ENCODE measurements at places on chromosomes 7 and 10. TPM values are rescaled to one million over a fixed set of nuclear protein-coding genes. Genes with fewer than 3 reads are reported as not detected.

Gene FANK1
- 0.61 TPM for total RNA-seq

Gene CAMK1D
- 1.8 TPM for total RNA-seq

Gene GIMAP7
- total RNA-seq: 6.6 TPM

Gene CC2D2B
- not detected for total RNA-seq

Gene ZNF32
- total RNA-seq: 63.3 TPM

Gene CDC14C
- not detected for total RNA-seq

Gene ADAM12
- total RNA-seq: not detected

Gene CAMK2B
- total RNA-seq: 49.6 TPM

- H3K4me3 ChIP-seq: no peak overlapping the region
- H3K27ac ChIP-seq: no peak overlapping the region
- no peak for DNase-seq
- H3K4me1 ChIP-seq: peaks cover 3% of the 10 kb centered on the region
- no peaks in the 10 kb centered on the region for H3K27me3 ChIP-seq
Observed at GRCh38 chr10:25048450-25048849, 32.0 kb downstream of the THNSL1 start.

DNA sequence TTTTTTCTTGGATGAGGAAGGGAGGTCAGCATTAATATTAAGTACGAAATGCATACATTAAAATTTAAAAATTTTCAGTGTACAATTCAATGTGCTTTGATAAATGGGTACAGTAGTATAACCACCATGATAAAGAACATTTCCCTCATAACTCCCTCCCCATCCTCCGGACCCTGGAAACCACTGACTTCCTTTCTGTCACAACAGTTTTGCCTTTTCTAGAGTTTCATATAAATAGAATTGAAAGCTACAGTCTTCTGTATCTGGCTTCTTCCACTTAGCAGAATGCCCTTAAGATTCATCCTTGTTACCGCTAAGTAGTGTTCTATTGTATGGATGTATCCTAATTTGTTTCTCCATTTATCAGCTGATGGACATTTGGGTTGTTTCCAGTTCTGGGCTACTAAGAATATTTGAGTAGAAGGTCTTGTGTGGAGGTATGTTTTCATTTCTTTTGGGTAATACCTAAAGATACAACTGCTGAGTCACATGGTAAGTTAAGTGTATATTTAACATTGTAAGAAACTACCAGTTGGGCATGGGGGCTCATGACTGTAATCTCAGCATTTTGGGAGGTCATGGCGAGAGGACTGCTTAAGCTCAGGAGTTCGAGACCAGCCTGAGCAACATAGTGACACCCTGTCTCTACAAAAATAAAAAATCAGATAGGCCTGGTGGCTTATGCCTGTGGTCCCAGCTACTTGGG lies 30.8 kb downstream of the ABI1 start:
- DNase-seq: no peak
- no peaks in the 10 kb centered on the region for H3K36me3 ChIP-seq
- H3K4me3 ChIP-seq: no peak overlapping the region

GRCh38 chr7:32116436-32116835 lies 46.2 kb upstream of the PDE1C start:
- H3K36me3 ChIP-seq: no peaks in the 10 kb centered on the region
- H3K27me3 ChIP-seq: no peaks in the 10 kb centered on the region
- DNase-seq: no peak
- H3K4me1 ChIP-seq: no peaks in the 10 kb centered on the region
- no peak overlapping the region for H3K4me3 ChIP-seq

- no peaks in the 10 kb centered on the region for H3K4me1 ChIP-seq
- no peaks in the 10 kb centered on the region for H3K27me3 ChIP-seq
- H3K4me3 ChIP-seq: no peak overlapping the region
- no peak for DNase-seq
- H3K27ac ChIP-seq: no peak overlapping the region
- H3K36me3 ChIP-seq: no peaks in the 10 kb centered on the region
Observed at GRCh38 chr10:71644307-71645180, 75.0 kb downstream of the C10orf105 start.

DNA sequence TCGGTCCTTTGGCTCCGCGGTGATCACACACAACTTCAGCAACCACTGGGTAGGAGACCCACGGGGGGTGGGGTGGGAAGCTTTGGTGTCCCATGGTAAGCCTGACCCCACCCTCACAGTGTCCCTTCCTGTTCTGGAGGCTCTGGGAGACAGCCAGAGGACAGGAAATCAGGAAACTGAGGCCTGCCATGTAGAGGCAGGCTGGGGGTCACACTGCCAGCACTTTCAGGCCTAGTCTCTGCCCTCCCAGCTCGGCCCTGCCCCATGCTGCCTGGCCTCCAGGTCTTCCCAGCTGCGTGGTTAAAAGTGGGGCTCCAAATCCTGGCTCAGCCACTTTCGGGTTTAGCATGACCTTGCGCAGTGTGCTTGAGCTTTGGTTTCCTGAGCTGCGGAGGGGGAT lies 10.9 kb downstream of the AQP1 start:
- DNase-seq: peak; percentile 11
- H3K36me3 ChIP-seq: no peaks in the 10 kb centered on the region
- H3K27ac ChIP-seq: no peak overlapping the region
- no peak overlapping the region for H3K4me3 ChIP-seq
- H3K4me1 ChIP-seq: peaks cover 29% of the 10 kb centered on the region

DNA sequence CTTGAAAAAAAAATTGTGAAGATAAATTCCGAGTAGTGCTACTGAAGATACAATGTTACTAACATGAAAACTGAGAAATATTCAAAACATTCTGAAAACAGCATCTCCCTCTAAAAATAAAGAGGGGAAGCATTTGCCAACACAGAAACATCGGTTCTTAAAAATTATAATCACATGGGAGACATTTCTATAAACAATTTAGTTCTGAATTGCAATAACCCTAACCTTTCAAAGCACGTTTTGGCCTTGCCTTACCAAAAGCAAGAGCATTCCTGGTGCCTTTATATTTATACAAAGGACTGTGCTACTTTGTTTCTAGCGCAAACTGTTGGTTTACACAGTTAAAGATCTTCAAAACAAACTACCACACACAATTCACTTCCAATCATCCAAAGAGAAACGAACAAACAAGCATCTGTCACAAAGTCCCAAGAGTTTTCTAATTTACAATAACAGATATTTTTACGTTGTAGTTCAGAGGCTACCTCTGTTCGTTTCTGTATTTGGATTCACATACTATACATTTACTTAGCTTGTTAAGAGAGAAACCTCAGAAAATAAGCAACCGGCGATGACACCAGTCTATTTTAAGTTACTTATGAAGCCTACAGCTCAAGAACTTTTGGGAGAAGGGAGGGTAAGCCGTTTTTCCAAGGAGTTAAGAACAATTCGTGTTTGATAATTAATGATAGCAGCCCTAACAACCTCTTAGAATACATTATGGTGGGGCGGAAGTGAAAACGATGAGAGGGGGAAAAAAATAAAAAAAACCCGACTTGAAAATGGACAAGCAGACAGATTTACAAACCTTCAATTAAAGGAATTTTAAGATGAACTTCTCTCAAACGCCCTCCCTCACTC lies 1.3 kb downstream of the ABI1 start:
- H3K4me1 ChIP-seq: peaks cover 43% of the 10 kb centered on the region
- peak overlapping the region; percentile 98 for H3K4me3 ChIP-seq
- peak overlapping the region; percentile 98 for H3K27ac ChIP-seq
- no peaks in the 10 kb centered on the region for H3K36me3 ChIP-seq
- no peaks in the 10 kb centered on the region for H3K27me3 ChIP-seq
- DNase-seq: no peak

DNA sequence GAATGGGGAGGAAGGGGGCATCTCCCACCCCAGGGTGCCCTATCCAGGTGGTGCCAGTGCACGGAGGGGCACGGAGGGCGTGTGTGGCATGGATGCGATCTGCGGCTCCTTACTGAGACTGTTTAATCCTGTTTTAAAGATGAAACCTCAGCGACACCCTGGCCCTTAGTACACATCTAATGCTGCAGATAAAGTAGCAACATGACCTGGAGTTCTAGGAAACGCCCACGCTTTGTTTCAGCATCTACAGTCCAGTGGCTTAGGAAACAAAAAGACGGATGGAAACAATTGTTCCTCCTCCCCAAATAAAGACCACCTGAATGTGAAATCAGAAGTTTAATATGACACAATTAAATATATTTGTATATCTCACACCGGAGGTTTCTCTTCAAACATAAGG lies 201.9 kb downstream of the DNAJB6 start:
- H3K4me1 ChIP-seq: no peaks in the 10 kb centered on the region
- no peaks in the 10 kb centered on the region for H3K36me3 ChIP-seq
- H3K27me3 ChIP-seq: no peaks in the 10 kb centered on the region
- H3K4me3 ChIP-seq: no peak overlapping the region

DNA sequence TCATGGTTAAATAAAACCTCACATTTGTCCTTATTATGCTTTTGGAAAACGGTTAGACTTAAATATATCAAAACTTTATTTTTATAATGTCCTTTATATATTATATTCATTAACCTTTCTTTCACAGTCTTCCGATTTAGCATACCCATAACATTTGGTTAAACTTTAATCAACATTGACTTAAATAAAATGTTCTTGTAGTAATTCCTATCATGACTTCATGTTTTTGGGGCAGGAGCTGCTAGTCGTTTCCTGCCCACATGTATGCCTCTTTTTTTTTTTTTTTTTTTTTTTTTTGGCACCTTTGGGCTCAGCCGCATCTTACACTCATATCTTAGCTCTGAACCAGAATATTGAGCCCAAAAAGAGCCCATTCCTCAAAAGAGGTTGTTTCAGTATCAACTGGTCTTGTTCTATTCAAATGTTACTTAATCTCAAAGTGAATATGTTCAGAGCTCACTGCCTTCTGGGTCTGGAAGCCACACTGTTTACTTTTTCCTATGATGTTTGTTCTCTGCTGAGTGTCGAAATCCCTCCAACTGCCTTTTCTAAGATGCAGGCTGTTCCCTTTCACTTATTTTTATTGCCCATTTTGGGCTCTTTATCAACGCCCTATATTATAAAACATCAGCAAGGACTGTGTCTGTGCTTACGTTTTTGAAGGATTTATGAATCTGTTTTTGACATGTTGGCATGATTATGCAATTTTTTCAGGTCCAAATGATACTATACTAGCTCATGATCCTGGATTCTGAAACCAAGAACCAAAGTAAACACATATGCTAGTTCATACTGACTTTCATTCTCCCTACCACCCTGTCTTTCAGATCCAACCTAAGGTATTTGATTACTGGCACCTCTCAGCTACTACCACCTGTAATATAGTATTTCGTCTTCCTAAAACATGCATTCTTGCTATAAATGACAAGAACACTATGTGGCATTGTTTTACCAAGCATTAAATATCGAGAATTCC lies 914.4 kb downstream of the PCDH15 start:
- H3K4me3 ChIP-seq: no peak overlapping the region
- H3K4me1 ChIP-seq: no peaks in the 10 kb centered on the region
- H3K36me3 ChIP-seq: no peaks in the 10 kb centered on the region
- H3K27me3 ChIP-seq: no peaks in the 10 kb centered on the region

- no peak overlapping the region for H3K27ac ChIP-seq
- H3K4me3 ChIP-seq: no peak overlapping the region
- DNase-seq: no peak
- H3K27me3 ChIP-seq: no peaks in the 10 kb centered on the region
Observed at GRCh38 chr7:116145245-116145852, 65.0 kb upstream of the TES start.

- no peaks in the 10 kb centered on the region for H3K4me1 ChIP-seq
- H3K27me3 ChIP-seq: no peaks in the 10 kb centered on the region
- no peak for DNase-seq
- H3K27ac ChIP-seq: no peak overlapping the region
Observed at GRCh38 chr10:70958396-70958795, 70.0 kb upstream of the PCBD1 start.

GRCh38 chr10:120514035-120514620 lies 57.1 kb downstream of the PLPP4 start:
- no peaks in the 10 kb centered on the region for H3K27me3 ChIP-seq
- DNase-seq: no peak
- no peaks in the 10 kb centered on the region for H3K4me1 ChIP-seq
- H3K4me3 ChIP-seq: no peak overlapping the region

- H3K4me3 ChIP-seq: no peak overlapping the region
- no peaks in the 10 kb centered on the region for H3K27me3 ChIP-seq
- peaks cover 31% of the 10 kb centered on the region for H3K4me1 ChIP-seq
Observed at GRCh38 chr10:110862961-110863360, 8.8 kb upstream of the PDCD4 start.

- H3K36me3 ChIP-seq: no peaks in the 10 kb centered on the region
- no peak overlapping the region for H3K4me3 ChIP-seq
- no peak for DNase-seq
- no peaks in the 10 kb centered on the region for H3K4me1 ChIP-seq
- no peak overlapping the region for H3K27ac ChIP-seq
- H3K27me3 ChIP-seq: no peaks in the 10 kb centered on the region
Observed at GRCh38 chr10:78455811-78456210, 422.1 kb downstream of the RPS24 start.

GRCh38 chr7:148916186-148916585 lies 32.1 kb upstream of the EZH2 start:
- H3K27ac ChIP-seq: no peak overlapping the region
- H3K4me1 ChIP-seq: no peaks in the 10 kb centered on the region
- no peaks in the 10 kb centered on the region for H3K36me3 ChIP-seq

DNA sequence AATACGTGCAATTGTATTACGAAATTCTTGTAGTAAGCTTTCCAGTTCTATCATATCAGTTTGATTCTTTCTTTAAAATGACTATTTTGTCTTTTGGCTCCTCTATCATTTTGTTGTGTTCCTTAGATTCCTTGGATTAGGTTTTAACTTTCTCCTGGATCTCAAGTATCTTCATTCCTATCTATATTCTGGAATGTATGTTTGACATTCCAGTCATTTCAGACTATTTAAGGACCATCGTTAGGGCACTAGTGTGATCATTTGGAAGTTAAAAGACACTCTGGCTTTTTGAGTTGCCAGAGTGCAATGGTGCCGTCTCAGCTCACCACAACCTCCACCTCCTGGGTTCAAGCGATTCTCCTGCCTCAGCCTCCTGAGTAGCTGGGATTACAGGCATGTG lies 45.7 kb upstream of the SFTPD start:
- no peaks in the 10 kb centered on the region for H3K36me3 ChIP-seq
- H3K27ac ChIP-seq: no peak overlapping the region
- H3K4me3 ChIP-seq: no peak overlapping the region
- no peaks in the 10 kb centered on the region for H3K4me1 ChIP-seq
- no peaks in the 10 kb centered on the region for H3K27me3 ChIP-seq

GRCh38 chr7:22316914-22317313 lies 40.0 kb downstream of the RAPGEF5 start:
- DNase-seq: no peak
- no peaks in the 10 kb centered on the region for H3K4me1 ChIP-seq
- H3K36me3 ChIP-seq: no peaks in the 10 kb centered on the region
- H3K27ac ChIP-seq: no peak overlapping the region
- no peak overlapping the region for H3K4me3 ChIP-seq

Data from gastrocnemius medialis (tissue), 4 donors.